Mesothelial cell of epicardium (in vitro differentiated cells): ENCODE measurements at places on chromosomes 16 and 17. TPM values are rescaled to one million over a fixed set of nuclear protein-coding genes. Genes with fewer than 3 reads are reported as not detected.
A peak's percentile ranks its signal among the peaks of the same experiment; 100 is the strongest.

The C17orf78 gene
- not detected in 3 replicates for total RNA-seq

The ACACA gene
- total RNA-seq, result 124 to 132 TPM (median 127 TPM) in 3 replicates

The CFAP97D1 gene
- 0.07 TPM in 1 of 3 replicates, not detected in the others for total RNA-seq

The CDR2L gene
- total RNA-seq, result 22.6 to 23.1 TPM (median 22.8 TPM) in 3 replicates

The OR2C1 gene
- 0.35 to 0.63 TPM (median 0.47 TPM) in 3 replicates for total RNA-seq

The ITGAD gene
- not detected in 3 replicates for total RNA-seq

The DPEP1 gene
- total RNA-seq, result 0.36 to 0.47 TPM (median 0.38 TPM) in 3 replicates

The VMO1 gene
- total RNA-seq, result 2.3 to 2.6 TPM (median 2.5 TPM) in 3 replicates

The CCT6B gene
- 3.2 to 3.5 TPM (median 3.3 TPM) in 3 replicates for total RNA-seq

GRCh38 chr17:8955021-8955959, 10.2 kb downstream of the PIK3R5 start:
- no peak for DNase-seq

- no peak for DNase-seq
These were observed 17.5 kb upstream of the IL21R start for GRCh38 chr16:27384425-27384824.

GRCh38 chr17:79124513-79125209, 50.0 kb downstream of the ENGASE start:
- DNase-seq, result no peak

DNA sequence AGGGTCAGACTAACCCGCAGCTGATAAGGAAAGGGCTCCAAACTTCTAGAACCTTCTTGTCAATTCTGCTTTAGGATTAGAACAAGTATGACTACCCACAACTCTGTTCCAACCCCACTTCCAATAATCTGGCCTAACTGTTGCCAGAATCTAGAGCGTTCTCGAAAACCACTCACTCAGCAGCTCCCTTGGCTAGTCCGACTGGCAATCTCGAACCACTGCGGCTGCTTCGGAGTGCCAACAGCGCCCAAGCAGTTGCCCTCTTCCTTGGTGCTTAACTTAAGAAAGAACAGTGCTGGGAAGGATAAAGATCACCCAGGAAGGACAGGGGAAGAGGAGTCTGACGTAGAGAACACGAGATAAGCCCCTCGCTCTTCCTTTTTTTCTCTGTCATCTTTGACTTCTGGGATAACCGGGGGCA, 818 bp downstream of the DNAJC7 start:
- DNase-seq, result no peak

DNA sequence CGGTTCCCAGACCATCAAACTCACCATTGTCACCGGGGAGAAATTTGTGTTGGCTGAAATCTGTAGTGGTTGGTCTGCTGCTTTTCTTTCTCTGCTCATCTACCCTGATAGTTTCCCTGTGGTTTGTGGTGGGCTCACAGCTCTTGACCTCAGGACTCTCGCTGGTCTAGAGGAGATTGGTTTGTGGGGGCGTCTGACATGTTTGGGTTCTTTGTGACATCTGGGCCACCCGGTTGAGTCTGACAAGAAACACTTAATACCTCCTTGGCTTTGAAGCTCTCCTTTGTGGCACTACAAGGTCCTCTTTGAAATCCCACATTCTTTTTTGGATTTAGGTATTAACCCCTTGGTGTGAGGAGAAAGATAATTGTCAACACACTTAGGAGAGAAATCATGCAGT, 662.0 kb downstream of the WWOX start:
- no peak for DNase-seq

DNA sequence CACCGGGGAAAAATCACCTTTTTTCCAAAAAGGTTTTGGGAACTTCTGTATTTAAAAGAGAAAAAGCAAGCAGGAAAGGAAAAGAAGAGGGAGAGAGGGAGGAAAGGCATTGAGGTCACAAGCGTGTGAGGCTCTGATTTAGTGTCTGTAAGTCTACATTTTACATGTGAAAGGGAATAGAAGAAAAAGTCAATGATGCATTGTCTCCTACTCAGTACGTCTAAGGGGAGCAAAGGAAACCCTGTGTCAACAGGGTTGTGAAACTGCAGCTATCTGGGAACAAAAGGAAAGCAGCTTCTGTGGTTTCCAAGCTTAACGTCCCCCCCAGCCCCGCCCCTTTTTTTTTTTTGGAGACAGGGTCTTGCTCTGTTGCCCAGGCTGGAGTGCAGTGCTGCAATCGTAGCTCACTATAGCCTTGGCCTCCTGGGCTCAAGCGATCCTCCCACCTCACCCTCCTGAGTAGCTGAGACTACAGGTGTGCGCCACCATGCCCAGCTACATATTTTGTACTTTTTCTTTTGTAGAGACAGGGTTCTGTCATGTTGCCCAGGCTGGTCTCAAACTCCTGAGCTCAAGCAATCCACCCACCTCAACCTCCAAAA, 1.8 kb upstream of the CDC42EP4 start:
- DNase-seq, result no peak

- peak; percentile 10 for DNase-seq
These were observed 83.2 kb downstream of the C16orf78 start for GRCh38 chr16:49456763-49457162.

- DNase-seq, result no peak
These were observed 2.0 kb downstream of the MAZ start for GRCh38 chr16:29808219-29808900.

GRCh38 chr16:30054959-30055553, 10.5 kb upstream of the ALDOA start:
- no peak for DNase-seq

GRCh38 chr16:50496990-50497389, 51.2 kb upstream of the NKD1 start:
- no peak for DNase-seq
